Activated CD4-positive, alpha-beta T cell treated with anti-CD3 and anti-CD28 coated beads for 48 hours (primary cell): ENCODE measurements at places on chromosomes 12 and 14.
A peak's percentile ranks its signal among the peaks of the same experiment; 100 is the strongest.

GRCh38 chr12:104957719-104958000 lies 430 bp downstream of the SLC41A2 start:
- DNase-seq = peak; percentile 46

DNA sequence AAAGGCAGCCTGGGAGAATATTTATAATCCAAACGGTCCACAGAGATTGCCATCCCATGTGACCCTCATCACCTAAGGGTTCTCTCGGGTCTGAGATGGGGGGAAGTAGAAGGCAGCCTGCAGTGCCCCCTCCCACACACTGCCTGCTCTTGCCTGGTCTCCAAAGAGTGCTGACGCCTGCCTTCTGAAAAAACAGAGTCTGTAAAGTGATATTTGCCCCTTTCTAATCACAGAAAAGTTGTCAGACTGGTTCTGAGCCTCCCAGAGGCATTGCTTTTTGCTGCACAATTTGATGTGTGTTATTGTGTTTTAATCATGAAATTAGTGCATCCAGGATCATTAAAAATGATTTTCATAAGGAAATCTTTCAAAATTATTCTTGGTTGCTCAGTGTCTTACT lies 59.2 kb downstream of the TMEM30B start:
- DNase-seq = no peak

DNA sequence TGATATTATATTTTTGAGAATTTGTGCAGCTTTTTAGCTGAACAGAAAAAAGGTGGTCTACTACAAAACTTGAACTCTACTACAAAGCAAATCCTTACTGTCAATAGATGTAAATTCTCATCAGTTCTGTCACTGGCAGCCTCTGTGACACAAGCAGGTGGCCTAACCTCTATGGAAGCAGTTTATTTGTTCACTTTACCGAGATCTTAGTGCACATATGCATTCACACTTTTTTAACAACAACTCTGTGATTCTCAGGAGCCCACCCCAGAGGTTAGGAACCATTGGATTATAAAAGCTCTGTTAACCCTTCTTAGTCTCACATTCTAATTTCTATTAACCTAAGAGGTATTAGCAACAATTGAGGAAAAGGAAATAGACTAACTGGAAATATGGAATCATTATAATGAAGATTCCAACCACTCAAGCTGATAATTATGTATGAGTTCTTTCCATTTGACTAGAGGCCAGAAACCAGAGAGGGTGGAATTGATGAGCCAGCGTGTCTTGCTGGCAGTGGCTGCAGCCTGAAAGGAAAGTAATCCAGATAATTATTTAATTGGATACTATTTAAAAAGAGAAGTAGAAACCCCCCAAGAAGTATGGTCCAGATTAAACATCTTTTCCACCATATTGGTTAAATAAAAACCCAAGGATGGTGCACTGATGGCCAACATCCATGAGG lies 451.1 kb downstream of the TMEM117 start:
- no peak for DNase-seq

- DNase-seq = no peak
Measured at GRCh38 chr12:63068857-63069442, 82.1 kb downstream of the AVPR1A start.

DNA sequence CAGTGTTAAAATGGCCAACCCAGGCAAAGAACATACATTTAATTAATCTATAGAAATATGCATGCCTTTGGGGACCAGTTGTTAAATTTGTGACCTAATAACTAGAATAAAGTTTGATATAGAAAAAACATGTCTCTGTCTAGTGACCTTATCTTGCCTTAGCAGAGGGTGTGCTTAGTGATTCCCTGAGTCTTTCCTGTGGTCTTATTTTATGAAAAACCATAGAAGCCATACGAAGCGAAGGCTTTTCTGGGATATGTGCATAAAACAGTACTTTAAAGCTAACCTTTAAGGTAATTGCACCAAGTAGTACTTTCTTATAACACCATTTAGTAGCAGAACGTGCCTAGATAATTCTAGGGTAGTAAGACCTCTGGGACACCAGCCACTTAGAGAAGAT lies 379.4 kb downstream of the ZFP36L1 start:
- no peak for DNase-seq

DNA sequence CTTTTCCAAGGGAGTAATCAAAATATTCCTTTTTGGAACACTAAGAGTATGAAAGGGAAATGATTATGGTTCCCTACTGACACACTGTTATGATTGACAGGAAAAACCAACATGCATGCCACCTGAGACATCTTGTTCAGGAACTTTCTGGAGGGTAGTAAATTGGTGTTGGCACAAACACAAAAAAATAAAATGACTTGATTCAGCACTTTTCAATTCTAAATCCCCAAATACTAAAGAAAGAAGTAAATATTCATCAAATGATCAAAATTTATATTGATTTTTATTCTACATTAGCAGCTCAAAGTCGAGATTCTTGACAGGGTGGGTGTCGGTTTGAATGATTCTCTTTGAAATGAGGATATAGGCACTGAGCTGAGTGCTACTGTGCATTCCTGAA lies 271.4 kb upstream of the NPAS3 start:
- DNase-seq = no peak

DNA sequence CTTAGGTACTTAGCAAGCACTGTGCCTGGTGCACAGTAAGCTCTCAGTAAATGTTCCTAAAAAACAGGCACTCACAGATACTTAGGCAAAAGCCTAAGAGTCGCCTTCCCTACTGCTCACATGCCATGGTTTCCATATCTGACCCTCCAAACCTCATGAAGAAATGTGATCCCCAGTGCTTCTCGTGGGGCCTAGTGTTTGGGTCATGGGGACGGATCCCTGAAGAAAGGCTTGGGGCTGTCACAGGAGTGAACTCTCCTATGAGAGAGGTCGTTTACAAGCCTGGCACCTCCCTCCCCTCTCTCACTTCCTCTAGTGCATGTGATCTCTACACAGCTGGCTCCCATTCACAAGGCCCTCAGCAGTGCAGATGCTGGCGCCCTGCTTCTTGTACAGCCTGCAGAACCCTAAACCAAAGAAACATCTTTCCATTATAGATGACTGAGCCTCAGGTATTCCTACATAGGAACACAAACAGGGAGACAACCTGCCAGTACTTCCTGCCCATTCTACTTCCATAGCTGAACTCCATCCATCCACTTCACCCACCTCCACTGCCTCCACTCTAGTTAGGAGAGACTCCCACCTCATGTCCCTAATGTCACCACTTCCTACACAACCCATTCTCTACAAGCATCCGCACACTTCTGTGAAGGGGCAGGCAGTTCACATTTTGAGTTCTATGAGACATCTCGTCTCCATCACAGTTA lies 2.9 kb downstream of the SLC15A4 start:
- DNase-seq = no peak

- DNase-seq = peak; percentile 11
Measured at GRCh38 chr12:58920961-58921861, 907 bp upstream of the LRIG3 start.

DNA sequence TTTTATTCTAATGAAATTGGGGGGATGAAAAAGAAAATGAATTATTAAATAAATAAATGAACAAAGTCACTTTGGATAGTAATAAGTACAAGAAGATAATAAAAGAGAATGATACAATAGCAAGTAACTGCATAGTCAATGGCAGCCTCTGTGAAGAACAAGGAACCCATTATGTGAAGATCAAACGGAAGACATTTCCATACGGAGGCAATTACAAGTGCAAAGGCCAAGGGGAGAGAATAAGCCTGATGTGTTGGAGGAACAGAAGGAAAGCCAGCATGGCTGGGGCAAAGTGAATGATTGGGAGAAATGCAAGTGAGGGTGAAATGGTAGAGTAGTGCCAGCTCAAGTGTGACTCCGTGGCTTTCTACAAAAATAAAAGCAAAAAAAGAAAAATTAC lies 43.9 kb upstream of the CHPT1 start:
- no peak for DNase-seq

- no peak for DNase-seq
Measured at GRCh38 chr12:53115891-53116648, 12.8 kb downstream of the SOAT2 start.

DNA sequence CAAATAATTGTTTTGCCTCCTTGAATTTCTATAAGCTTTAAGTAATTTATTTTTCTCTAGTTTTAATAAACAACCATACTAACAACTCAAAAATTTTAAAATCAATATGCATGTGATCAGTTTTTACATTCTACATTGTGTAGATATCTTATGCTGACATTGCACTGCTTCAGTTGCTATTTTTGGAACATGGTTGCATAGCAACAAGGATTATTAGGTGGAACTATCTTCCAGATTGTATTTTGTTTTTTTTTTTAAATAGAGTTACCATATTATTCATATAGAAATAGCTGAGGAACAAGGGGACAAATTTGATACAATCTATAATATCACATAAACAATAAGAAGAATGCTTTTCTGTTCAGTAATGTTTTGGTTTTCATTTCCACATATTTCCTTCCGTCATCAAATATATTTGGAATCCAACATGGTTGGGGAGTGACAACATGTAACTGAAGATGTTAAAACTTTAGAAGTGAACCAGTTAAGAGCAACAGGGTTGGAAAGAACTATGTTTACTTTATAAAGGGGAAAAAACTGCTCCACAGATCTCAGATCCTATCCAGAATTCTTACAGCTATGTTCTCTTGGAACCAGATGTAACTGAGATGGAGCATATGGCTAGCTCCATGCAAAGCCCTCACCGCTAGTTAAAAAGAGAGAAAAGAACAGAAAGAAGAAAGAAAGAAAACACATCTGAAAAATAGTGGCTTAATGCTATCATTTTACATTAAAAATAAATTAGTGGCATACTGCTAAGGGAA lies 235.5 kb downstream of the NELL2 start:
- no peak for DNase-seq

- DNase-seq = no peak
Measured at GRCh38 chr14:52494444-52494843, 57.9 kb downstream of the TXNDC16 start.

- DNase-seq = no peak
Measured at GRCh38 chr14:105143451-105144025, 25.0 kb downstream of the JAG2 start.

- DNase-seq = no peak
Measured at GRCh38 chr12:90235642-90236041, 527.0 kb upstream of the ATP2B1 start.

DNA sequence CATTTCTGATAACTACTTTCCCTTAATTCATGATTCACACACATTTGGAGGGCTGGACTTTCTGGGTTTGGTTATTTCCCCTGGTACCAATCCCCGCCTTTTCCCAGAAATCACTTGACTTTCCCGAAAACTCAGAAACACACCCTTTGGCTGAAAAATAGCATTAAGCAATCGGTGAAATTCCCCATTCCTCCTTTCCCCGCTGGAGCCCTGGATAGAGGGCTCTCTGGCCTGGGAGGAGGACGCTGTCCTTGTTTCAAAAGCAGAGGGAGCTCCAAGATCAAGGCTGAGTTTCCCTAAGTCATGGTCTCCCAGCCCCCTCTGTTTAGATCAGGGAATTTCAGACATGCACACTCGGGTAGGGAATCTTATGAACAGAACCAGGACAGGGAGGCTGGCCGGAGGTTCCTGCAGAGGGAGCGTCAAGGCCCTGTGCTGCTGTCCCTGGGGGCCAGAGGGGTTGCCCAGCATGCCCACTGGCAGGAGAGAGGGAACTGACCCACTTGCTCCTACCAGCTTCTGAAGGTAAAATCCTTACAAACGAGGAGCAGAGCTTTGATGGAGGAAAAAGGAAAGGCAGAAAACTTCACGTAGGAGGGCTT lies at the start of gene C1S:
C1S (plus strand) TSS at position 366 of the 602 bp plus-strand sequence. CDS start 1,195 bp downstream, outside the sequence.
- no peak for DNase-seq

GRCh38 chr12:93441081-93441616 lies 598 bp downstream of the UBE2N start:
- DNase-seq = peak; percentile 47

GRCh38 chr14:79093531-79093930 lies 923.4 kb downstream of the NRXN3 start:
- no peak for DNase-seq

DNA sequence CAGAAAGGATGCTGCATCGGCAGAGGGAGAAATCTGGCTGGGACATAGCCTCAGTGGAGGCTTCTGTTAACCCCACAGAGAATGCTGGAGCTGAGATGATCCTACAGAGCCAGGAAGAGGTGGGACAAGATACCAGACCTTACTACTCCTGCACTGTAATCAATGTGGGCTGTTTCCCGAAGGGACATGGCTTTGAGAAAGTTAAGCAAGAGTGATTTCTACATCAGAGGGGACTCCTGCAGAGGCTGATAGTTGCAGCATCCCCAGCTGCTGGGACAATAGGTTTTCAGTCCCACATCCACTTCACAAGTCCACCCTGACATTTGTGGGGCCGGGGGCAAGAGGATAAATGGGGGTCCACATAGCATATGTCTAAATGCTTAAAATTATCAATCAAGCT lies 22.5 kb upstream of the CMKLR1 start:
- DNase-seq = no peak

DNA sequence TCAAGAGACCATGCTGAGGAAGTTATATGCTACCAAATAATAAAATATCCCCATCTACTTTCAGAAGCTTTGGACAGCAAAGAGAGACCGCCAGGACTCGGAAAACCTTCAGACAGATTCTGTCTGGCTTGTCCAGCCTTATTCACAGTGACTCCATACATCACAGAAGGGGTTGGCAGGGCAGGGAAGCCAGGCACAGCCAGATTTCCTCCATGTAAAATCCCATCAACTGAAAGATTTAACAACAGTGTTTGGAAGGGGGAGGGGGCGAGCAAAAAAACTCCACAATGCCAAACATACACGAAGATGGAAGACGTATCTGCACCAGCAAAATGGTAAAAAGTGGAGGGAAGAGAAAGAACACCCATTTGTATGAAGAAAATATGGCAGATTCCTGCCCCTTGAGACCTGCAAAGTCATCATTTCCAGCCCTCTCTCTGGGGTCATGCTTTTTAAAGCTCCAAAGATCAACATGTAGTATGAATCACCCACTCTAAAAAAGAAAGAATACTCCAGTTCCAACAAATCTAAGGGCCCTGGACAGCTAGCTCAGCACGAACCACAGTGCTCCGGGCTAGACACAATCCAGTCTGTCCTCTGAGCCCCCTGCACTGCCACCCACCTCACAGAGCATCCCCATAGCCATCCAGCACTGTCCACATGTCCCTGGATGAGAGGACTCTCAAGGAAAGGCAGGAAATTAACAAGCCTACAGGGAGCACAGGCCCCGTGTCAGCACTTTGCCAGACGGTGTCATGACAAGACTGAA lies 116.4 kb downstream of the DICER1 start:
- DNase-seq = no peak

GRCh38 chr12:113240395-113240794 lies 19.1 kb downstream of the TPCN1 start:
- no peak for DNase-seq

- no peak for DNase-seq
Measured at GRCh38 chr12:89453121-89453978, 71.2 kb downstream of the GALNT4 start.

- no peak for DNase-seq
Measured at GRCh38 chr12:93972411-93973208, 175.8 kb upstream of the PLXNC1 start.

- DNase-seq = no peak
Measured at GRCh38 chr12:54133772-54134375, 54.9 kb downstream of the SMUG1 start.
